CD4-positive, CD25-positive, alpha-beta regulatory T cell (primary cell): ENCODE measurements at places on chromosomes 7 and 10. TPM values are rescaled to one million over a fixed set of nuclear protein-coding genes. Genes with fewer than 3 reads are reported as not detected.
A peak's percentile ranks its signal among the peaks of the same experiment; 100 is the strongest.

- no peak overlapping the region for H3K4me3 ChIP-seq
- no peaks in the 10 kb centered on the region for H3K36me3 ChIP-seq
- H3K27ac ChIP-seq, result no peak overlapping the region
- no peak for DNase-seq
Measured at GRCh38 chr10:6342096-6342685, 139.5 kb downstream of the PFKFB3 start.

The LIPN gene
- polyA plus RNA-seq, result 0.39 TPM

DNA sequence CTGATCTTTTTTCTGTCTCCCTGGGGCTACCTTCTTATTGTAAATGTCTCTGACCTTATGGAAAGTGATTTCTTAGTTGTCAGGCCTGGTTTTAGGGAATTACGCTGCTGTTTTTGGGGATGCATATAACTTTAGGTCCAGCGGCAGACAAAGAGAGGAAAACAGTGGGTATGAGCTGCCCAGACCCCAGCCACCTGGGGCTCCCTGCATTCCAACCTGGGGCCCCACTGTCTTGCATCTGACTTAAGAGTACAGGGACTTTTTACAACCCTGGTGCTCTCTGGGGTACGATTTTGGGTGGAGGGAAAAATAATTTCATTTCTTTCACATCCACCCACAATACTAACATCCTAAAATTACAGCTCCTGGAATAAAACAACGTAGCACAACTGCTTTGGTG lies 119.4 kb downstream of the PRPF18 start:
- no peak for DNase-seq
- no peaks in the 10 kb centered on the region for H3K36me3 ChIP-seq
- H3K27ac ChIP-seq, result no peak overlapping the region

The AKR1C2 gene
- polyA plus RNA-seq, result not detected

The TEX47 gene
- not detected for polyA plus RNA-seq

DNA sequence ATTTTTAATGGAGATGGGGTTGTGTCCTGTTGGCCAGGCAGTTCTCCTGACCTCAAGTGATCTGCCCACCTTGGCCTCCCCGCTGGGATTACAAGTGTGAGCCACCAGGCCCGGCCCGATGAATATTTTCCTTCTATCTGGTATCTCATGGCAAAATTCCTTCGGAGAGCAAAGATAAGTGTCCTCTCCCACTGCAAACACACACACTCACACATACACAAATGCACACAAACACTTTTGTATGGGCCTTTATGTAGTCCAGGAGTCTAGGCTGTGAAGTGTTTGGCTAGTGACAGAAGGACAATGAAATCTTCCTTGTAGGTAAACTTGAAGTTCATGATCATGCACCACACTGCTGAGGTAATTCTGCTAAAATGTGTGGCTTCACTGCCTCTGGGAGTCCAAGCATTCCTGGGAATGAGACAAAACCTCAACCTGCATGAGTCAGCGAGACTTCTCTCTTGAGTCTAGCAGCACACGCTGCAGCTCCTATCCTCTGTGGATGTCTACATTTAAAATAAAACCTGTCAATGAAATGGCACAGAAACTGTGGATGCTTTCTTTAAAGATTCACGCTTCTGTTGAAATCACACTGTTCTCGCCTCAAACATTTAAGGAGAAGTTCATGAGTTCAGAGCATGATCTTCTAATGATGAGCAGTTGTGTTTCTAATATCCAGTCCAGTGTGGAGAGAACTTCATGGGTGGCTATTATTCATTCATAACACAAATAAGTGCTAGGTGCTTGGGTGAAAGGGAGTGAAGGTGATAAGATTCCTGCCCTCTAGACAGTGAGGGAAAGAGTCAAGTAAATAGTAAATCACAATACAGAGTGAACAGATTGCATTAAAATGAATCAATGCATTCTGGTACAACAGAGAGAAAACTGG lies 96.5 kb downstream of the NRP1 start:
- no peaks in the 10 kb centered on the region for H3K36me3 ChIP-seq
- H3K27me3 ChIP-seq, result peaks cover 5% of the 10 kb centered on the region
- H3K4me1 ChIP-seq, result no peaks in the 10 kb centered on the region
- H3K4me3 ChIP-seq, result no peak overlapping the region
- no peak overlapping the region for H3K27ac ChIP-seq
- DNase-seq, result no peak

The HOXA10 gene
- polyA plus RNA-seq, result not detected

DNA sequence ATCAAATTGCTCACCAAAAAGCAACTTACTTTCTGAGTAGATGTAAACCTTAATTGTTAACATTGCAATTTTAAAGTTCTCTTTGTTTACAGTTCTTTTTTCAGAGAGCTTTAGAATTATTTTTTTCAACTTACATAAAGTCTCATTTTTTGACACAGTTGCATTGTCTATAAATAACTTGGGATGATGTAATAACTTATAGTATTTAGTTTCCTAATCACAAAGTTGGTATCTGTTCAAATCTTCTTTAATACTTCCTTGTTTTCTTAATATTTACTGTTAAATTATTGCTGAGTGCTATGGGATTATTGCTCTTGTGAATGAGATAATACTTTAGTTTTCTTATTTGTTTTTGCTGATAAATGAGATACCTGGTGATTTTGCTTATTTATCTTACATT lies 18.9 kb upstream of the SUV39H2 start:
- DNase-seq, result no peak
- H3K36me3 ChIP-seq, result peaks cover 52% of the 10 kb centered on the region
- no peaks in the 10 kb centered on the region for H3K4me1 ChIP-seq
- no peak overlapping the region for H3K4me3 ChIP-seq
- no peak overlapping the region for H3K27ac ChIP-seq
- H3K27me3 ChIP-seq, result no peaks in the 10 kb centered on the region

DNA sequence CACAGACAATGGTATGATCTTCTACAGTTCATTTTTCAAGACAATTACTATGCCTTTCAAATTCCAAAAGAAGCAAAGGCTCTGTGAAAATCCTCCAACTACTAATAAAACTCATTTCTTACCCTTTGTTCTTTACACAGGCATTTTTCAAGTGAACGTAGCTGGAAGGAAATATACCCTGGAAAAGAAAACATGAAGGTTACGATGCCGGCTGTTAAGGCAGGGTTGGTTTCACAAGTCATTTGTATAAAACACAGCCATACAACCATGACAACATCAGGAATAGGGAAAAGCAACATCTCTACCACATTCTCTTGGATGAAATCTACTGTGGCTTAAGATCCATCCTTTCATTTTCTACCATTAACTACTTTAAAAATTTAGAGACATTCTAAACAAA lies 207.9 kb downstream of the DOCK4 start:
- DNase-seq, result no peak
- H3K27ac ChIP-seq, result no peak overlapping the region
- no peaks in the 10 kb centered on the region for H3K4me1 ChIP-seq
- H3K4me3 ChIP-seq, result no peak overlapping the region
- H3K36me3 ChIP-seq, result no peaks in the 10 kb centered on the region

GRCh38 chr10:102713539-102713813 lies 721 bp downstream of the ARL3 start:
- peaks cover 4% of the 10 kb centered on the region for H3K36me3 ChIP-seq
- peaks cover 20% of the 10 kb centered on the region for H3K4me1 ChIP-seq
- H3K27me3 ChIP-seq, result no peaks in the 10 kb centered on the region
- H3K27ac ChIP-seq, result peak overlapping the region; percentile 88

GRCh38 chr10:12388671-12389070 lies 39.3 kb downstream of the CAMK1D start:
- no peak for DNase-seq
- no peak overlapping the region for H3K4me3 ChIP-seq
- H3K36me3 ChIP-seq, result no peaks in the 10 kb centered on the region
- no peaks in the 10 kb centered on the region for H3K4me1 ChIP-seq
- H3K27me3 ChIP-seq, result no peaks in the 10 kb centered on the region

DNA sequence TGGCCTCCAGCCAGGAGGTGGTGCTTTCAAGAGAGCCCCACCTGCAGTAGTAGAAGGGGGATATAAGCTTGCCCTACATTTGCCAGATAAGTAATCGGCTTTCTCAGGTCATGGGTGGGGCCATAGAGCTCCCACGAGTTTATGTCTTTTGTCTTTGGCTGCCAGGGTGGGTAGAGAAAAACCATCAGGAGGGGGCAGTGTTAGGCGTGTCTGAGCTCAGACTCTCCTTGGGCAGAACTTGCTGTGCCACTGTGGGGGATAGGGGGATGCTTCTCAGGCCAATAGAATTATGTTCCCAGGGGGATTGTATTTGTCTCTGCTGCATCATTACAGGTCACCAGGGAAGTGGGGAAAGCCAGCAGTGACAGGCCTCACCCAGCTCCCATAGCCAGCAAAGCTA lies 12.3 kb upstream of the MRPS33 start:
- DNase-seq, result no peak
- H3K4me1 ChIP-seq, result no peaks in the 10 kb centered on the region
- no peak overlapping the region for H3K4me3 ChIP-seq
- H3K27me3 ChIP-seq, result peaks cover 4% of the 10 kb centered on the region

The HOXA3 gene
- not detected for polyA plus RNA-seq

The CYP3A4 gene
- polyA plus RNA-seq, result not detected

DNA sequence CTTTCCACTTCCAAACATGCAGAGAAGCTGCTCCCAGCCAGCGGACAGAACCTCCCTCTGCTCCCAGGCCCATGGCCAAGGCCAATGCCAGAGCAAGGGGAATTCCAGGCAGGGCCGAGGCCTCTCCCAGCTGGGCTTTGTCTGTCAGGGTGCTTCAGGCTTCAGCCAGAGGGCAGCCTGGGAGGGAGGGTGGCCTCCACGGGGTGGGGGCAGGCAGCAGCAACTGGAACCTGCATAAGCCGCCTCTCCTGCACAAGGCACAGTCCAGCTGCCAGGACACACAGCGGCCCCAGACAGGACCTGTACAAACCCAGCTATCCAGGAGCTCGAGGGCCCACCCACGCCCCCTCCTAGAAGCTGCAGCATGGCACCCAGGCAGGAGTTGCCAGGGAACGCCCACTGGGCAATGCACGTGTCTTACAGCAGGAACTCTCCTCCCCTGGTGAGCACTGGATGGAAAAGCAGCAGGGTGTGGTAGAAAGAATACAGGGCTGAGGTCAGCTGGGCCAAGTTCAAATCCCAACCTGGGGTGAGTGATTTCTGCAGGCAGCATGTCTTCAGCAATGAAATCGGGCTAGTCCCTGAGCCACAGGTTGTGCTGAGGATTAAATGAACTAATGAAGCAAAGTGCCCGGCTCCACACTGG lies 7.6 kb downstream of the FAM53B start:
- peaks cover 100% of the 10 kb centered on the region for H3K4me1 ChIP-seq
- peak overlapping the region; percentile 8 for H3K4me3 ChIP-seq
- peaks cover 7% of the 10 kb centered on the region for H3K36me3 ChIP-seq
- no peak for DNase-seq
- H3K27me3 ChIP-seq, result no peaks in the 10 kb centered on the region
- H3K27ac ChIP-seq, result peak overlapping the region; percentile 61

- no peaks in the 10 kb centered on the region for H3K4me1 ChIP-seq
- no peak overlapping the region for H3K4me3 ChIP-seq
- no peaks in the 10 kb centered on the region for H3K36me3 ChIP-seq
- H3K27me3 ChIP-seq, result no peaks in the 10 kb centered on the region
- no peak for DNase-seq
Measured at GRCh38 chr7:80699721-80700256, 61.3 kb downstream of the CD36 start.

GRCh38 chr10:33189363-33189762 lies 145.1 kb downstream of the NRP1 start:
- no peaks in the 10 kb centered on the region for H3K27me3 ChIP-seq
- H3K4me1 ChIP-seq, result peaks cover 6% of the 10 kb centered on the region
- H3K27ac ChIP-seq, result no peak overlapping the region
- H3K36me3 ChIP-seq, result no peaks in the 10 kb centered on the region
- DNase-seq, result no peak
- H3K4me3 ChIP-seq, result no peak overlapping the region

DNA sequence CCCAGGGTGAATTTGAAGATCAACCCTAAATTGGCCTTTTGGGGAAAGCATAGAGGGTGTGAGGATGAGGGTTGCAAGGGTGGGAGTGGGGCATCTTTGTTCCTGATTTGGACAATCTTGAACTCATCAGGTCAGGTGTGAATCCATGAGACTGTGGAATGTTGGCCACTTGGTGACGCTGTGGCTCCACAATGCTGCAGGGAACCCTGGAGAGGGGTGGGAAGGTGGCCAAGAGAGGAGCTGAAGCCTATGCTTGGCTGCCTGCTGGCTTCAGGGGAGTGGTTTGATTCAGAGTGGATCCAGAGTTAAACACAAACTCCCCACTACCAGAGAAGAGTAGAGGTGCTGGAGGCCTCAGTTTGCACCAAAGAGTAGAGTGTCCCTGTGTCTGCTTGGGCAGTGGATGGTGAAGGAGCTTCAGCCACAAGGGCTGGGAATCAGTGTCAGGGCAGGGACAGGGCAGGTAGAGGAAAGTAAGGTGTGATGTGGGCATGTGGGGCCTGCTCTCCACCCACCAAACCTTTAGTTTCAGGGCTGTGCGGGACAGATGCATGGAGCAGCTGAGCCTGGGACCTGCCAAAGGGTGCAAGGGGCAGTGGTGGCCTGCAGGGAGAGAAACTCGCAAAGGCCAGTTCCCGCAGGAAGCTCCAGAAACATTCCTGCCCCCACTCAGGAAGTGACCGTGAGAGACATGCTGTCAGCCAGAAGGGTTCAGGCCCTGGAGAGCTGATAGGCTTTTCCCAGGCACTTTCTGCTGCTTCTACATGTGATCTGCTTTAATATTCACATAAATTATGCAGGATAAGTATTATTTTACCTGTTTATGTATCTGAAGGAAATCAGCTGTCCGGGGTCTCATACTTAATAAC lies 81.0 kb upstream of the PRSS58 start:
- DNase-seq, result no peak
- no peak overlapping the region for H3K27ac ChIP-seq
- no peak overlapping the region for H3K4me3 ChIP-seq
- H3K4me1 ChIP-seq, result no peaks in the 10 kb centered on the region

DNA sequence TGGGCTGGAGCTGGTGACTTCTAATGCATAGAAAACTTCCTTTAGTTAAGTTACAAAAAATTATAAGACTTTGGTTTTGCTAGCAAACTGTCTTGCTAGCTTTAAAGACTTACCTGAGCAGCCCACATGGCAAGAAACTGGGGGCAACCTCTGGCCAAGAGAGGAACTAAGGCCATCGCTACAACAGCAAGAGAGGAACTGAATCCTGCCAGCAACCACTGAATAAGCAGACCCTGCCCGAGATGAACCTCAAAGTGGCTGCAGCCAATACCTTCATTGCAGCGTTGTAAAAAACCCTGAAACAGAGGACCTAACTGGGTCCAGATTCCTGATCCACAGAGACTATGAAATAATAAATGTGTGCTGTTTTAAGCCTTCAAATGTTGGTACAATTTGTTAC lies 54.6 kb upstream of the STARD3NL start:
- H3K36me3 ChIP-seq, result no peaks in the 10 kb centered on the region
- H3K27me3 ChIP-seq, result peaks cover 13% of the 10 kb centered on the region
- H3K4me1 ChIP-seq, result no peaks in the 10 kb centered on the region

GRCh38 chr7:137968890-137969289 lies 33.0 kb downstream of the CREB3L2 start:
- H3K27ac ChIP-seq, result no peak overlapping the region
- no peaks in the 10 kb centered on the region for H3K27me3 ChIP-seq

The FAM13C gene
- polyA plus RNA-seq, result not detected
